ENCODE measurements at places on chromosomes 16 and 17.

DNA sequence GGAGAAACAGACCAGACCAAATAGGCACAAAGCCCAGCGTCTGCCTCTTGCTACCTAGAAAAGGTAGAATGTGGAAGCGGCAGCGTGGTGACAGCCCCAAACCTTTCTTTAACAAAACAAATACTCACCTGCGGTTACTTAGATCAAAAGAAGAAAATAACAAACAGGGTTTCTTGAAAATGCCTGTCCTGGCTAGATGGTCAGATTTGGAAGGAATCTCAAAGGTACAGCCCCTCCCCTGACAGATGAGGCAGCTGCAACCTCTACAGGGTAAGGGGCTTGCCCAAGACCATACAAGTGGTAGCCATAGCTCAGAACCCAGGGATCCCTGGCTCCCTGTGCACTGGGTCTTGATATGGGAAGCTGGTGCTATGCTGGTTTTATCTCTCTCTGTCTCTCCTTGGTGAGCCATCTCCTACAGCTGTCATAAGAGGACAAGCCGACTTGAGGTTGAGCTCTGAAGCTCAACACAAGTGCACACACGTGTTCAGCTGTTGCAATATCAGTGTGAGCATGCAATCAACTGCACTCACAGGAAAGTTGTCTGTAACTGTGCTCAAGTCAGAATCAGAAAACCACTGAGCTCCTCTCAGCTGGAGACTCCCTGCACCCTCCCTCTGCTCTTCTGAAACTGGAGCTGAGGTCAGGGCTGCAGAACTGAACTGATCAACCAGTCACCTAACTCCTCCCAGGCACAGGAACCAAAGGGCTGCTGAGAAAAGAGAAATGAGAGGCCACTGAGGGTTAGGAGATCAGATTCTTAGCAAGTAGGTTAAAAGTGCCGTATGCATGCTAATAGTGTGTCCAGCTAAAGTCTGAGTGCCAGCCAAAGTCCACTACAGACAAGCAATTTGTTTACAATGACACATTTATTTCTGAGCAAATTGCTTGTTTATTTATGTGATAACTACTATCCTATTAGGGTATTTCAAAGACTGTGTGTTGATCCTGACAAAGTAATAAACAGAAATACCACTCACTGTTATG is 6.1 kb upstream of the RNF157 start:
- no peak for DNase-seq

DNA sequence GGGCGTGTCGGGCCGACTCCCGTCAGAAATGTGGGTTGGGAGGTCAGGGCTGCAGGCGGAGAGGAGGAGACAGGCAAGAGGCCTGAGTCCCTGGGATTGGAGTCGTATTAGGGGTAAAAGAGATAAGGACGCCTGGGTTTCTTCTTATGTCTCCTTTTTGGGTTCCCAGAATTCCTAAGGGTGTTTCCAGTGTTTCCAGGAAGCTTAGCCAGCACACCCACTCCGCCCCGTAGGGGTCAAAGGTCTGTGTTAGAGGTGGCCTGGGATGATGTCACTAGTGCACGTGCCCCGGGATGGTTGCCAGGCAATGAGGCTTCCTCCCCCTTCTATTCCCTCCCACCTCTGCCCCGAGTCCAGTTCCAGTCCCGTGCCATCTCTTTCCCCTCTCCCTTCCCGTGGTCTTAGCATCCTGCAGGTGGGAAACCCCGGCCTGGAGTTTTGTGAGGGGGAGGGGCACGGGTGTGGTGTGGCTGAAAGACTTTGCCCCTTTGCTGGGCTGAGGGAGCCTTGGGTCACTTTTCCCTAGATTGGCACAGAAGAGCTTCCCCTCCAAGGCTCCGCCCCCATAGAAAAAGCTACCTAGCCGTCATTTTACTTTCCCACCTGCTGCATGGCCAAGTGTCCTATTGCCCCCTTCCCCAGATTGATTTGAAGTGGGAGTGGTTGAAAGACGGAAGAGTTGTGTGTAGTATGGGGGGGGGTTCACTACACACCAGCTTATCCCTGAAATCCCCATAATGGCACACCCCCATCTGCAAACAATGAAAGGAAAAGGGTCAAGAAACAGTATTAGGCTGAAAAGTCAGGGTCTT is 2.8 kb downstream of the KDM6B start:
- peak; percentile 78 for DNase-seq

GRCh38 chr17:80892900-80893603 is 98.6 kb upstream of the CHMP6 start:
- DNase-seq = peak; percentile 55

DNA sequence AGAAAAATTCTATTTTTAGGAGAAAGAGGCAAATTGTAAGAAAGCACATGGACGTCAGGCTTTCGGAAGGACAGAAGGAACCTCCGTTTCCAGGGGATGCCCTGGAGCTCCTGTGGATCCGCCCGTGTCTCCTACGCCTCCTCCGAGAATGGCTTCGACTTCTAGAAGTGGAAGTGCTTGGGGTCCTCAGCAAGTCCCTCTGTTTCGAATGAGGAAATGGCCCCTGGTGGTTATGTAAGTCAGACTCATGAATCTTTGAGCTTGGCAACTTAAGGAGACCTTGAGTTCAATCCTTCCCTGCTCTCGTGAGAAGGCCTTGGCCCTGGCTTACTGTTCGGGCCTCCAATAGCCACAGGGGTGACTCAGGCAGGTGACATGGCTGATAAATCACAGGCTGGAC is 38.9 kb downstream of the COX4I1 start:
- DNase-seq = no peak

DNA sequence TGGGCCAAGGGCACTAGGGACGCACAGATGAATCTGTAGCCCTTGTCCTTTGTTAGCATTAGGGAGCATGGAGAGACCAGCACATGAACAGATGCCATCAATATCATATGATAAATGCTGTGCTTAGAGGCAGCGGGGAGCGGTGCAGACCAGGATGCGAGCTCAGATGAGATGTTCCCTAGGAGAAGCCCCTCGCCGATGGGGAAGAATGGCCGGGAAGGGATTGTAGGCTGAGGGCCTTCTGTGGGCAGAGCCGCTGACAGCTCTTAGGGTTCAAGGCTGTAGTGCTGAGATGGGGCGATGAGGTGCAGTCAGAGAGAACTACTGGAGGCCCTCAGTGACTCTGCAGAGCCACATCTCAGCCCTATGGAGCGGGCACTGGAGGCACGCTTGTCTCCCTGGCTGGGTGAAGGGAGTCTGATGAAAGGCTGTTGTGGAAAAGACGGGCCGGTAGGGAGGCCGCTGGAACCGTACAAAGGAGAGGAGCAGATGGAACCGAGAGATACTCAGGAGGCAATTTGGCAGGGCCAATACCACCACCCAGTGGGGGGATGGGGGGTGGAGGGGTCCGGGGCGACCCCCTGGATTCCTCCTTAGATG is 66.3 kb upstream of the ENDOV start:
- no peak for DNase-seq

- no peak for DNase-seq
Measured at GRCh38 chr17:82795615-82796014, 43.8 kb downstream of the TBCD start.

- no peak for DNase-seq
Measured at GRCh38 chr16:16143038-16143763, 80.1 kb downstream of the ABCC6 start.

DNA sequence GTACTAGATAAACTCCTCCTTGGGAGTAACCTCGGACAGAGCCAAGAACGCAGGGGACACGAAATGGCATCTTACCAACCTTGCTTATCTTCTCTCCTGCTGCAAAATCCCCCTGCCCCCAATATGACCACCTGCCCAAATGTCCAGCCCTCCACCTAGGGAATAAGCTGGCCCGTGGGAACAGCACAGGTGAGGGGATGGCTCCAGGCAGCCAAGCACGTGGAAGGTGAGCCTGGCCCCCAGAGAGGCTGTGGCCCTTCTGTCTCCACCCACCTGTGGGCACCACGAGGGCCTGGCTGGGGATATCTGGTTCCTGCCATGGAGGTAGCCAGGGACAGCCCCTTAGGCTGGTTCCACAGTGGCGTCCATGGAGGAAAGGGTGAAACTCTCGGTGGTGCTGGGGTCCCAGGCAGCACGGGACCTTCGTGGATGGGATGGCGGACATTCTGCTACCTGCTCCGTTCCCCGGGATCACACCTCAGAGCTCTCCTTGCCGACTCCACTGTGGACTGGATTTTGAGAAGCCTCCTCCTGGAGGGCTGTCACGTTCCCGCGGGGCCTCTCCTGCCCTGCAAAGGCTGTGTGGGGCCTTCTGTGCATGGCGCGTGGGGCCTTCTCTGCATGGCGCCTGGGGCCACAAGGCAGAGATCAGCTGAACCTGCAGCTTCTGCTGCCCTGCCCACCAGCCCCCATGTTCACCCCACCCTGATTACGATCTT is 388.5 kb upstream of the TNRC6C start:
- DNase-seq = no peak

GRCh38 chr16:22685459-22685830 is 128.5 kb upstream of the HS3ST2 start:
- DNase-seq = no peak

GRCh38 chr16:85491058-85491771 is 121.9 kb upstream of the GSE1 start:
- DNase-seq = no peak

DNA sequence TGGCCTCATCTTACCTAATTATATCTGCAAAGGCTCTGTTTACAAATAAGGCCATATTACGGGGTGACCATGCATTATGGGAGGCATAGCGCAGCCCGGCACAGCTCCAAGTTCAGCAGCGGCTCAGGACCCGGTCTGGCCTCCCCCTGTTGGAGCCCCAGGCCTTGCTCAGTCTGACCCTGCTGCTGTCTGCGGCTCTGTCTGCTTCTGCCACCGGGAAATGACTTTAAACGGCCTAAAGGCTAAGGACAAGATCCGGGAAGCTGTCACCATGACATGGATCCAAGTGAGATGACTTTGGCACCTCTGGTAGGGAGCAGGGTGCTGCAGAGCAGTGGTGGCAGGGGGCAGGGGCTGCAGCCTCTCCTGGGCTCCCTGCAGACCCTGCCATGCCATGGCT is 140.6 kb upstream of the GSE1 start:
- no peak for DNase-seq

DNA sequence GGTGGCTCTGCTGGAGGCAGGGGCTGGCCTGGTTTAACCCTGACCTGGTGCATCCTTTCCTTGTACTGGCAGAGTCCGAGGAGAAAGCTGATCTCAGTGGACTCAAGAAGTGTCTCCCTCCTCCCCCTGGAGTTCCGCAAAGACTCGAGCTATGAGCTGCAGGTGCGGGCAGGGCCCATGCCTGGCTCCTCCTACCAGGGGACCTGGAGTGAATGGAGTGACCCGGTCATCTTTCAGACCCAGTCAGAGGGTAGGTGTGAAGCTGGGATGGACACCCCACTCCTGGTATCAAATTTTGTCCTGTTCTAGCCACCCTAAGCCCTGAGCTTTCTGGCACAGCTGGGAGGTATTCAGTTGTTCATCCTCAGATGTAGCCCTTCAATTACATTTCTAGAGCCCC is 42.5 kb downstream of the IL21R start:
- DNase-seq = no peak

GRCh38 chr16:22008215-22009059 is 526 bp downstream of the MOSMO start:
- no peak for DNase-seq

- DNase-seq = no peak
Measured at GRCh38 chr16:85844786-85845185, 45.3 kb downstream of the COX4I1 start.

GRCh38 chr17:13140750-13141149 is 122.9 kb upstream of the ELAC2 start:
- no peak for DNase-seq

- no peak for DNase-seq
Measured at GRCh38 chr17:60656499-60656898, 21.2 kb upstream of the BCAS3 start.

- no peak for DNase-seq
Measured at GRCh38 chr16:78768226-78768625, 668.8 kb downstream of the WWOX start.

DNA sequence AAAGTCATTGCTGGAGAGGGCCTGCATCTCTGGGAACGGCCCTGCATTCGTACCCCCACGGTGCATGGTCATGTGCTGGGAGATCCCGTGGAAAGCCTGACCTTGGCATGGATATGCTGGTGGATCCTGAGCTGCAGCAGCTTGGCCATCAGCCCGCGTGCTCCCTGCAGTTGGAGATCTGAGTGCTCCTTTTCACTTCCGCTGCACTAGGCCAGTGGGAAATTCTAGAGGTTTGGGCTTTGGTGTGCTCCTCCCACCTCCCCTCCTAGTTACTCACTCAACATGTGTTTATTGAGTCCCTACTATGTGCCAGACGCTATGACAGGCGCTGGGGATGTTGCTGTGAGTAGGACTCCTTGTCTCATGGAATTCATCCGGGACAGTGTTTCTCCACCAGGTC is 91.1 kb downstream of the RGS9 start:
- DNase-seq = no peak

DNA sequence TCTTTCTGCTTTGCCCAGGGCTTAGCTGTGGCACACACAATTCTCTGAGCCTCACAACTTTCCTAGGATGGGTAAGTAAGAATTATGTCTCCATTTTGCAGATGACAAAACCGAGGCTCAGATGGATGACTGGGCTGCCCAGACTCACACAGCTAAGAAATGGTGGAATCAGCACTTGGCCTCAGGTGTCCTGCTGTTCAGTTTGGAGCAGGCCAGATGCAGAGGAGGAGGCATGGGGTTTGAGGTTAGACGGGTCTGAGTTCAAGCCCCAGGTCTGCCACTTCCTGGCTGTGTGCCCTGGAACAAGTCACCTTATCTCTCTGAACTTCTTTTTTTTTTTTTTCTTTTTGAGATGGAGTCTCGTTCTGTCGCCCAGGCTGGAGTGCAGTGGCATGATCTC is 1.7 kb upstream of the MEOX1 start:
- no peak for DNase-seq

GRCh38 chr16:77899416-77899815 is 111.1 kb downstream of the VAT1L start:
- no peak for DNase-seq

DNA sequence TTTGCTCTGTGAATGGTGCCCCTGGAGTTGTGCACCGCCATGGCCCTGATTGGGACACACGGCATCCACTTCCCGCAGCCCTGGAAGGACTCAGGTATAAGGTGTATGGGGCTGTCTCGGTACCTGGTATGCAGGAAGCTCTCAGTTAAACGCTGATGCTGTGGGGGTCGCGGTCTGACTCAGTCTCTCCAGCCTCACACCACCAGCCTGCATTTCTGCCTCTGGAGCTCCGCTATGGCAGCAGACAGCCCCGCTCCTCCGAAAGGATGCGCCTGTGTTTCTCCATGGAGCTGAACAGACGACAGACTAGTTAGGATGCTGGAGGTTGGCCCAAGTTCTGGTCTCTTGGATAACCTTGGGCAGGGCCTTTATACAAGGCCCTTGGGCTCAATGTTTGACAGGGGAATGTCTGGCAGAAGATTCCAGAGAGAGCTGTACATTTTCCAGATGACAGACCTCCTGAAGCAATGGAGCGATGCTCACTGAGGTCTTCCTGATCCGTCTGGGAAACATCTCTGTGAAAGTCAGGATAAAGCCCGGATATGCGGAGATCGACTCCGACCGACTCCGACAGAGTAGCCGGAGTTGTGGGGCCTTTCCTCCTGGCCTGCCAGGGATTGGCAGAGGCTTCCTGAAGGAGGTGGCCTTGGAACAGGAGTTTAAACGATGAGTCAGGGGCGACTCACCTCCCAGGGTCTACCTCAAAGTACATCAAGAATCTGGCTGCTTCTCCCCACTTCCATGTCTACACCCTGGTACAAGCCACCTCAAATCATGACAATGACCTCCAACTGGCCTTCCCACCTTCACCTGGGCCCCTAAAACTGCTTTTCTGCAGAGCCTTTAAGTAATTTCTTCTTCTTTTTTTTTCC is 21.9 kb upstream of the BCAR1 start:
- no peak for DNase-seq
